ENCODE measurements at places on chromosomes 5 and 9.

- DNase-seq, result no peak
Measured at GRCh38 chr5:34409373-34409772, 246.8 kb upstream of the RAI14 start.

- DNase-seq, result no peak
Measured at GRCh38 chr5:180862645-180863044, 1.6 kb upstream of the ZFP62 start.

- DNase-seq, result no peak
Measured at GRCh38 chr5:72126796-72127195, 19.5 kb downstream of the MAP1B start.

- no peak for DNase-seq
Measured at GRCh38 chr9:130158001-130158400, 14.2 kb upstream of the NCS1 start.

DNA sequence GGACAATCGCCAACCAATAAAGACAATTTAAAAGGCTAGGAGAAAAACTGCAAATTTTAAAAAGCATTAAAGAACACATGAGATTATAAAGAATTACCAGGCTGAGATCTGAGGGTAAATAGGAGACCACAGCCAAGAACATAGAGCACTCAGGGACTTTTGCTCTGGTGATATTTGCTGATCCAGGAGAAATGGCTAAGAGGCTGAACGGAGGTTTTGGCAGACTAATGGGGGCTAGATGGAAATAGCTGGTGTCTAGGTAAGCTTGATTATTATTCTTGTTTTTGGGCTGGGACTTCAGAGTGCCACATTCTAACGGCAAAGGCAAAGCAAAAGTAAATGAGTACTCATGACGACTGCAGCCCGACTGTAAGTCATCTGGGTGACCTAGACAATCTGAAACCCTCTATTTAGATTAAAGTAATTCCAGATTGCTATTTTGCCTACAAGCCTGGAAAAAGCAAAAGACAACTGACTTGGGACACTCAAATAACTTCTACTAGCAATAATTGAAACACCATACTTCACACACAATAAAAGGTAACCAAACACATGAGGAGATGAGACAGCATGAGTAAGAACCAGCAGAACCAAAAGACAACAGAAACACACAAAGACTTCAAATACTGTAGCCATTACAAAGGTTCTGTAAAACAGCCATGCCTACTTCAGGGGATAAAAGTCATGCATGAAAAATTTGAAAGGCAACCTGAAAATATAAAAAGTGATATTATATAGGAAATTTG is 68.8 kb downstream of the JAKMIP2 start:
- DNase-seq, result no peak
